ENCODE measurements at places on chromosomes 13 and 19. TPM values are rescaled to one million over a fixed set of nuclear protein-coding genes. Genes with fewer than 3 reads are reported as not detected.

KLK15 gene
- total RNA-seq = not detected

DNA sequence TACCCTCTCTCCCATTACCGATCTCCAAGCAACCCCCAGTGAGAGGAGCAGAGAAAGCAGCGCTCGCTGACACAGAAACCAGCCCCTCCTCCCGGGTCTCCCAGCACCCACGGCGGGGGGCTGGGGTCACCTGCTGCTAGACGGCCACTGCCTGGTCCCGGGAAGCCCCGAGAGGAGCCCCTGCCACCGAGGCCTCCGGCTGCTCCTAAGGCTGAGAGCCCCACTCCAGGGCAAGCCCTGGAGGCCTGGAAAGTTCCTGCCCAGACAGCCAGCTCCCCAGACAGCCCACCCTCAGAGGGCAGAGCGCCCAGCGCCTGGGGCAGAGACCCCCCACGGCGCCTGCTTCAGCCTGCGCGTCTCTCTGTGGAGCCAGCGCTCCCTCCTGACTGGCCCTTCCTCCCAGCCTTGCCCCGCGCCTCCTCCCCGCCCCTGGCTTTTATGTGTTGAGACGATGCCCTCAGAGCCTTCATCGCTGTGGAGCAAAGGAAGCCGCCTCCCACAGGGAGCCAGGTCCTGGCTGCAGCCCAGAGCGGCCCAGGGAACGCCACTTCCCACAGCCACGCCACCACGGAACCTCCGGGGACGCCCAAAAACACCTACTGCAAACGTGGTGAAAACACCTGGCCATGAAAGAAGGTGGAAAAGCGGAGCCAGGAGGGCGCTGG, 51.1 kb downstream of the MLLT1 start:
- no peak for DNase-seq

GRCh38 chr13:36907266-36907665, 12.8 kb downstream of the SMAD9 start:
- no peak for DNase-seq

DNA sequence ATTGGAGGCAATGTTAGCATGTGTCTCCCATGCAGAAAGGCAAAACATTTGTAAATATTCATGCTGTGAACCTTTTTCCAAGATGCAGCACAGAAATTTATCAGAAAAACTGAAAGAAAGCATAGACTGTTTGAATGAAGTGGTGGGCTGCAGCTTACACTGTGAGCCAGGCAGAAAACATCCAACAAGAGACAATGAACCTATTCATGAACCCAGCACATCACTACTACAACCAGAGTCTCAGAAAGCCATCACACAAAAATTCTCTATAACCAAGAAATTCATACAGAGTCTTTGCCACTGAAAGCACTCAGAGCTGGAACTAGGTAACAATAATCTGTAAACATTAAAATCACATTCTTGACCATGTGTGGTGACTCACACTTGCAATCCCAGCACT, 448.9 kb downstream of the UQCRFS1 start:
- DNase-seq = no peak

SERPINE3 gene
- not detected for total RNA-seq

- no peak for DNase-seq
These were observed 3.3 kb upstream of the TM6SF2 start for GRCh38 chr19:19276386-19276785.

SERTAD3 gene
- total RNA-seq = 20.0 TPM

DNA sequence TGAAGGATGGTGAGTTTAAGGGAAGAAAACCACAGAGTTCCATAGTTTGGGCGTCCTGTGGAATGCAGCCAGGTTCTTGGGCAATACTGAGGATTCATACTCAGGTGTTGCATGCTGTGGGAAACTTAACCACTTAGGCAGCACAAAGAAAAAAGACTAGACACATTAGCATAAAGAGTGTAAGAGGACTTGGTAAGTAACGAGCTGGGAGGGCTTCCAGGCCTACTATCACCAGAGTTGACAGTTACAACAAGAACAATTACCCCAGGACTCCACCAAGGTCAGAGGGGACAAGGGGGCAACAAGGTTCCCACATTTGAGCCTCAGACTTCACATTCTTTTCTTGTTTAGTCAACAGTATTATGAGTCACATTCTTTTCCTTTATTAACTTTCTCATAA, 33.2 kb downstream of the KCTD12 start:
- no peak for DNase-seq

DNA sequence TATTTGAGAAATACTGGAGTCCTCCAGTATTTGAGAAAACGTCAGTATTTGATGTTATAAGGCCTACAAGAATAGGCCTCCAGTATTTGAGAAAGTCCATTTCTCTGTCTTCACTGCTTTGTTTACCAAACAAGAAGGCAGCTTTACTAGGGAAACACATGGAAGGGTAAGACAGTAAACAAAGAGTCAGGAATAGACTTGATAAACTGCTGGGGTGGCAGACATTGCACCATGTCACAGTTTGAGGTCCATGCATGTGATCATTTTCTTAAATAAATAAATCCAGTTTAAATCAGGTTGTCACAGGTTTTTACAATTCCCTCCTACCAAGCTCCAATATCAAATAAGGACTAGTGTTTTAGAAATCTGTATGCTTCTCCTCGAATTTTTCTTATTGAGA, 1431.0 kb upstream of the SPRY2 start:
- no peak for DNase-seq

AMER2 gene
- not detected for total RNA-seq

DNA sequence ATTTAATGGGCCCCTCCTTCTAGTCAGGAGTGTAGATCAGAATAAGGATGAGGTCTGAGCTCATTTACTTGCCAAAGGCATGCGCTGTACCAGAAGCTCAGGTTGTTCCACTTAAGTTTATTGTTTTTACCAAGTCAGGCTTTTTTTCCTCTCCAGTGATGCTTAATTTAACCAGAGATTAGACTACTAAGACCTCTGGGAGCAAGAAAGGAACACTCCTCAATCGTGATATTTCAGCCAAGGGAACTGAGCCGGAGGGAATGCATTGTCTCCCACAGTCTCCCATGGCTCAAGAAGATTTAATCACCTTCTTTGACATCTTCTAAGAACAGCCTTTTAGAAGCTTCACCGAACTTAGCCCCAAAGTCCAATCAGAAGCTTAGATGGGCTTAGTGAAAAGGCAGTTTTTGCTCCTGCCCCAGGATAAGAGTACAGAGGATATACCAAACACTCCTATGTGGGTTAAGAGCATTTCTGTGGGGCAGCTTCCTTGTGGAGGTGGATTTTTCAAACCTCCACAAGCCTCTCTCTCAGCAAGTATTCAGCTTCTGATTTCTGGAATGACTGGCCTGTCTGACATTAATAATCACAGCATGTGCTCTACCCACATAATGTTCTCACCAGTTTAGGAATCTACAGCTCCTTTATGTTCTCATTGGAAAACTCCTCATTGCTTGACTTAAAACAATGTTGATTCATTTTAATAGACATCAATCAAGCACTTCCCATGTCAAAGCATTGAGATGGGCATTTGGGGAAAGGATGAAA, 322.7 kb downstream of the SUCLA2 start:
- no peak for DNase-seq

- DNase-seq = no peak
These were observed 139.2 kb downstream of the RXFP2 start for GRCh38 chr13:31878495-31878894.

DNA sequence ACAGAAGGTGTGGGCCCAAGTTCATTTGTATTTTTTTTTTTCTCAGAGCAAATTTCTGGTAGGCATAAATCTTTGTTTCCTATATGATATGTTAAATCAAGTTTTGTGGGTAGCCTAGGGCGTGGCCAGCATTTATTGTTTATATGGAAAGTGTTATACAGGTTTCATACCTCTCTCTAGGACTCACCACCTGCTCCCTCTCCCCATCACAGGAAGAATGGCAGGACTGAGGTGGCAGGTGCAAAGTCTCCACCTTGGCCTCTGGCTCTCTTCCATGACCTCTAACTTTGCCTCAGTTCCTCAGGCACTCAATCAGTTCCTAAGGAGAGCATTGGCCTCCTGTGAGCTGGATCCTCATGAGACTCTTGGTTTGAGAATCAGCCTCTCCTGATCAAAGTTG, 172.3 kb upstream of the TSC22D1 start:
- no peak for DNase-seq

- DNase-seq = no peak
These were observed 4.5 kb downstream of the CCNA1 start for GRCh38 chr13:36436811-36437210.

TMEM59L gene
- total RNA-seq = 1.3 TPM

GRCh38 chr19:7618348-7618747, 11.0 kb downstream of the XAB2 start:
- no peak for DNase-seq

- DNase-seq = no peak
These were observed at the start of gene SHFL for GRCh38 chr19:10085641-10086590. SHFL (plus strand) TSS chr19:10086317; CDS start chr19:10086428, 111 bp downstream.

ZNF724 gene
- 2.6 TPM for total RNA-seq
